ENCODE measurements at places on chromosomes 12 and 14. TPM values are rescaled to one million over a fixed set of nuclear protein-coding genes. Genes with fewer than 3 reads are reported as not detected.

MAX gene
- total RNA-seq: 167 TPM

DNA sequence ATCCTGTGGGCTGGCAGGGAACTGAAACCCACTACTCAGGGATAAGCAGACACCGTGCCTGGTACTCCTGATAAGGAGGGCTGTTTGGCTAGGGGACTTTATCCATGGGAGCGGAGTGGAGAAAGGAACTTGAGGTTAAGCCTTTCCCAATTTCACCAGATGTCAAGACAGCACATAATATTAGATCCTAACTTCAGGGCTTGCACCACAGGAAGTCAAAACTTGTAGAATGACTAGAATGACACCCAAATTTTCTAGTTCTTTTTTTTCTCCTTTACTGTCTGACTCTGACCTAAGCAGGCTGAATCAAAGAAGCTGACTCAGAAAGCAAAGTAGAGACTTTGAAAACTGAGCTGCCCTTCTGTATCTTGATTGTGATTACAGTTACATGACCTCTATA, 7.1 kb upstream of the CGRRF1 start:
- no peak overlapping the region for H3K4me3 ChIP-seq
- peaks cover 40% of the 10 kb centered on the region for H3K27me3 ChIP-seq
- no peaks in the 10 kb centered on the region for H3K4me1 ChIP-seq
- no peak overlapping the region for H3K27ac ChIP-seq
- no peak for DNase-seq
- no peaks in the 10 kb centered on the region for H3K36me3 ChIP-seq

DNA sequence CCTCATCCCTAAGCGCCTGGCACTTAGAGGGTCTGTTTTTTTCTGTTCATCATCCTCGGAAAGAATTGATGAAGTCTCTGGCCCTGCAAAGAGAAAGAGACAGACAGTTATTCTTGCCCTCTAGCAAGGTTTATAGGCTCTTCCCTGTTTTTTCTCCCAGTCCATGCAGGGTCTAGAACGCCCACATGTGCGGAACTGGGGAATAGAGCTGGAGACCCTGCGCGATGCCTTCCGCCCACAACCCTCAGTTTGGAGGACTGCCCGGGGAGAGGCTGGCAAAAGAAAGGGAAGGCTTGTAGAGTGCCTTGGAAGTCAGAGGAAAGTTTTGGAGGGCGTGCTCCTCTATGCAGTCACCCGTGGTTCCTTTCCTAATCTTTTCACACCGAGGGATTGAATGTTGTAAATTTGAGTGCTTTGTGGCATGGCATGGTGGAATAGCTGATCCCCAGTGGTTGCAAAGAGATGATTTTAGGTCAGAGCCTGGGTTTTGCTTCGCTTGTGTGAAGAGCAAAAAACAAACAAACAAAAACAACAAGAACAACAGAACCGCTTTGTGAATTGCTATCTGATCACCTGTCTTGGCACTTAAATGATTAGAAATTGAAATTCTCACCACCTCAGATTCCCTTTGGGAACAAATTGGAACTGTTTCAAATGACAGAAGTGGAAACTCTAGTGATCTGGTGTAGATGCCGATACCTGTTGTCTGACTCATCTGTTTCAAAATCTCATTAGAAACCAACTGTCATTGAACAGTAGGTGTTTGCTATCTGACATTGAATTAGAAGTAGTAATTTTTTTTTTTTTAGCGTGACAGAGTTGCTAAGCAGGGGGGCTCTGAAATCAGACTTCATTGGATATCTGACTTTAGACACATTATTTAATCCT, 947 bp downstream of the GAS2L3 start:
- DNase-seq: no peak
- no peaks in the 10 kb centered on the region for H3K36me3 ChIP-seq
- H3K4me3 ChIP-seq: peak overlapping the region; percentile 90
- peaks cover 8% of the 10 kb centered on the region for H3K27me3 ChIP-seq
- no peak overlapping the region for H3K27ac ChIP-seq
- H3K4me1 ChIP-seq: peaks cover 3% of the 10 kb centered on the region

- no peaks in the 10 kb centered on the region for H3K36me3 ChIP-seq
- no peak overlapping the region for H3K27ac ChIP-seq
- no peak for DNase-seq
- no peaks in the 10 kb centered on the region for H3K27me3 ChIP-seq
- H3K4me3 ChIP-seq: no peak overlapping the region
- H3K4me1 ChIP-seq: no peaks in the 10 kb centered on the region
These were observed 295.8 kb upstream of the SEL1L start for GRCh38 chr14:81829447-81829846.

DNA sequence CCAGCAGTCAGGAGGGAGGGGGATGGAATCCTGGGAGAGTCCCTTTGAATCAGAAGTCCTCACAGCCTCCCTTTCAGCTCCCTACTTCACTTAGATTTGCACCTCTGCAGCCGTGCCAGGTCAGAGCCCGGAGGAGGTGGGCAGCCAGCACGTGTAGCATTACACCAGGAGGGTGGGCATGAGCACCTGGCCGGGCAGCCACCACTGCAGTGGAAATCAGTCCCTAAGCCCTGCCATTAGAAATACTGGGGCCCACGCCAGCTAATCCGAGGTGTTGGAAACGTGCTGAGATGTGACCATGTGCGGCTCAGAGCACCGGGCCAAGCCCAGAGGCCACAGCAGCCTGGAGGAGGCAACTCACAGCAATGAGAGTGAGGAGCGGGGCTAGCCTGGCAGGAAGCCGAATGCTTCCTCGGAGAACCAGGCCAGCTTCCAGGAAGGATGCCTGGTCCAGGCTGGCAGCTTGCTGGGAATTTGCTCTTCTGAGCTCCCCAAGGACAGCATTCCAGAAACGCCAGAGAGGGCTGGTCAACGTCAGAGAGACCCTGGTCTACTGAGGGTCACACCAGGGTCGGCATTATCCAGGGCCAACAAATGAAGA, 9.4 kb upstream of the CACNA2D4 start:
- no peaks in the 10 kb centered on the region for H3K36me3 ChIP-seq
- no peak overlapping the region for H3K27ac ChIP-seq
- peaks cover 13% of the 10 kb centered on the region for H3K4me1 ChIP-seq
- H3K27me3 ChIP-seq: peaks cover 7% of the 10 kb centered on the region

DNA sequence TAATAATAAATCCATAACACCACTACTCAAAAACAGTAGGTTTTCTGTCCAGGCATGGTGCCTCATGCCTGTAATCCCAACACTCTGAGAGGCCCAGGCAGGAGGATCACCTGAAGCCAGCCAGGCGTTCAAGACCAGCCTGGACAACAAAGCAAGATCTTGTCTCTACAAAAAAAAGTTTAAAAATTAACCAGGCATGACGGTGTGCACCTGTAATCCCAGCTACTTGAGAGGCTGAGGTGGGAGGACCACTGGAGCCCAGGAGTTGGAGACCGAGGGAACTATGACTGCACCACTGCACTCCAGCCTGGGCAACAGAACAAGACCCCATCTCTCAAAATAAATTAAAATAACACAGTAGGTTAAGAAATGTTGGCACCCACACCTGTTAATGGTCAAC, 44.5 kb upstream of the AP4S1 start:
- no peak overlapping the region for H3K27ac ChIP-seq
- peaks cover 7% of the 10 kb centered on the region for H3K4me1 ChIP-seq
- no peak overlapping the region for H3K4me3 ChIP-seq
- H3K27me3 ChIP-seq: no peaks in the 10 kb centered on the region
- H3K36me3 ChIP-seq: no peaks in the 10 kb centered on the region
- no peak for DNase-seq

CLEC1B gene
- total RNA-seq: not detected

GRCh38 chr12:15146585-15146984, 74.6 kb downstream of the RERG start:
- H3K27me3 ChIP-seq: peaks cover 10% of the 10 kb centered on the region
- H3K4me3 ChIP-seq: no peak overlapping the region
- H3K27ac ChIP-seq: no peak overlapping the region
- H3K36me3 ChIP-seq: no peaks in the 10 kb centered on the region

- no peaks in the 10 kb centered on the region for H3K36me3 ChIP-seq
- H3K27ac ChIP-seq: no peak overlapping the region
- H3K4me3 ChIP-seq: no peak overlapping the region
- H3K4me1 ChIP-seq: peaks cover 9% of the 10 kb centered on the region
- DNase-seq: peak; percentile 66
- H3K27me3 ChIP-seq: peaks cover 48% of the 10 kb centered on the region
These were observed 41.9 kb upstream of the FKBP4 start for GRCh38 chr12:2752676-2753371.

ARHGAP9 gene
- 138 TPM for total RNA-seq
